ENCODE measurements at places on chromosomes 6 and 20.
A peak's percentile ranks its signal among the peaks of the same experiment; 100 is the strongest.

GRCh38 chr20:20710443-20711315 is 1.8 kb downstream of the RALGAPA2 start:
- no peak for DNase-seq

DNA sequence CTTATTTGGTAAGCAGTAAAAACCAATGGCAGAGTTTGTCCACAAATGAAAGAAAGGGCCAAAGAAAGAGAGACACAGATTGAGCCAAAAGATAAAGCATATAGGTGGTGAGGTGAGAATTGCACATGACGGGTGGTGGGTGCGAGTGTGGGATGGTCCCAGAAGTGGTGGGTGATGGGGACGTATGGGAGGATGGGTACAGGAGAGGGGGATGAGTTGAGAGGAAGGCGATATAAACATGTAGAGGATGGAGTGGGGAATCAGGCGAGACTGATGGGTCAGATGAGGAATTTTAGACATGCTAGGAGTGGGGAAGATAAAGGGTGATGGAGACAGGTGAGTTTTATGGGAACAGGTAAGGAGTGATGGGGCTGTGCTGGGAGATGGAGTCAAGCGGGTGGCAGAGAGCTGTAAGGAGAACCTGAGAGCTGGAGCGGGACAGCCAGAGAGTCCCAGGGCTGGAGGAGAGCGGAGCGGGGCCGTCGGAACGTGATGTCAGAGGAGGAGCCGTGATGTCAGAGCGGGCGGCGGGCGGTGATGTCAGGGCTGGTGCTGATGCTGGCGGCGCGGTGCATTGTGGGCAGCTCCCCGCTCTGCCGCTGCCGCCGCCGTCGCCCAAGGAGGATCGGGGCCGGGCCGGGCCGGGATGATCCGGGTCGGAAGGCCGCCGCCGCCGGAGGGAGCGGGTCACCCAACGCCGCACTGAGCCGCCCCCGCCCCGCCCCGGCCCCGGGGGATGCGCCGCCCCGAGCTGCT is at the start of gene TTBK1:
TTBK1 (plus strand) TSS at position 574 of the 756 bp plus-strand sequence. CDS start 3,180 bp downstream, outside the sequence.
- peak; percentile 29 for DNase-seq

DNA sequence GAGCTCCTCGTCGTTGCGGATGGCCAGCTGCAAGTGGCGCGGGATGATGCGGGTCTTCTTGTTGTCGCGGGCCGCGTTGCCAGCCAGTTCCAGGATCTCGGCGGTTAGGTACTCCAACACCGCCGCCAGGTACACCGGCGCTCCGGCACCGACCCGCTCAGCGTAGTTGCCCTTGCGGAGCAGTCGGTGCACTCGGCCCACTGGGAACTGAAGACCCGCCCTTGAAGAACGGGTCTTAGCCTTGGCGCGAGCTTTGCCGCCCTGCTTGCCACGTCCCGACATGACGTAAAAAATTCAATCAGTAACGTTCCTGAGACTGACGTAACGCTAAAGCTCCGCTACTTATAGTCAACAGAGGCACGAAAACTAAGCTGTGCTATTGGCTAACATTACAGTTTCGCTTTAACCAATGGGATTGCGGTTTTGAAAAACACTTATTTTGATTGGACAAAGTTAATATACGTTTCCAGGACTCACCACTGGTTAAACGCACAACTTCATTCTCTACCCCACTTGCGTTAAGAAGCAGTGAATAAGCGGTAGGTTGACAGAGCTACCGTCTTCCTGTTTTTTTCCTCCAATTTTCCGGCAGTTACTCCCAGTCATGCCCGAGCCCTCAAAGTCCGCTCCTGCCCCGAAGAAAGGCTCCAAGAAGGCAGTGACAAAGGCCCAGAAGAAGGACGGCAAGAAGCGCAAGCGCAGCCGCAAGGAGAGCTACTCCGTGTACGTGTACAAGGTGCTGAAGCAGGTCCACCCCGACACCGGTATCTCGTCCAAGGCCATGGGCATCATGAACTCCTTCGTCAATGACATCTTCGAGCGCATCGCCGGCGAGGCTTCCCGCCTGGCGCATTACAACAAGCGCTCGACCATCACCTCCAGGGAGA is 73.9 kb downstream of the OR2B2 start:
- peak; percentile 98 for DNase-seq

GRCh38 chr6:33181141-33181540 is 11.1 kb downstream of the COL11A2 start:
- no peak for DNase-seq

DNA sequence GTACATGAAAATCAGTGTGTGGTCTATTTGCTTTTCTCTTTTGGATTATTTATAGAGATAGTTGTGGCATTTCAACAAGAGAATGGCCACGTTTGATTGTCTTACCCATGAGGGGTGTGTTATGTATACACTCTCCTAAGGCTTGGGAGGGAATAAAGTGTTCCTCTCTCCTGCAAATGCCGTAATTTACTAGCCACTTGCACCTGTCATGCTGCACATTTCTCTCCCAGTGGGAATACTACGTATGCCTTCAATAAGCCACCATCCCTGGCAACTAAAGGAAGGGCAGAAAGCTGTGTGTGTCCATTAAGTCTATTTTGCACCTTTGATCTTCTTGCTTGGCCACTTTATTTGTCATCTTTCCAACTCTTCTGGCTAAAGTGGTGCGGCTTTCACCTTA is 541.2 kb downstream of the QKI start:
- no peak for DNase-seq
